ENCODE measurements at places on chromosomes 7 and 10.

DNA sequence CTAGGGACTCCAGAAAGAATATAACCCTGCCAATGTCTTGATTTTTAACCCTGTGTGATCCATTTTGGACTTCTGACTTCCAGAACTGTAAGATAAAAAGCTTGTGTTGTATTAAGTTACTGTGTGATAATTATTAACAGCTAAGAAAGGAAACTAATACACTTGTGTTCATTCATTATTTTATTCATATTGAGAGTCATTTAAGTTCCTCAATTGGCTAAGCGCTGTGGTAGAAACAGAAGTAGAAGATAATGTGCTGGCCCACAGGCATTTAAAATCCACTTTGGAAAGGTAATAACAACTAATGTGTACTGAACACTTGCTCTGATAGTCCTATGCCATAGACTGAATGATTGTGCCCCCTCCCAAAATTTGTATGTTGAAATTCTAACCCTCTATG, 471.7 kb upstream of the GHITM start:
- DNase-seq, result no peak

DNA sequence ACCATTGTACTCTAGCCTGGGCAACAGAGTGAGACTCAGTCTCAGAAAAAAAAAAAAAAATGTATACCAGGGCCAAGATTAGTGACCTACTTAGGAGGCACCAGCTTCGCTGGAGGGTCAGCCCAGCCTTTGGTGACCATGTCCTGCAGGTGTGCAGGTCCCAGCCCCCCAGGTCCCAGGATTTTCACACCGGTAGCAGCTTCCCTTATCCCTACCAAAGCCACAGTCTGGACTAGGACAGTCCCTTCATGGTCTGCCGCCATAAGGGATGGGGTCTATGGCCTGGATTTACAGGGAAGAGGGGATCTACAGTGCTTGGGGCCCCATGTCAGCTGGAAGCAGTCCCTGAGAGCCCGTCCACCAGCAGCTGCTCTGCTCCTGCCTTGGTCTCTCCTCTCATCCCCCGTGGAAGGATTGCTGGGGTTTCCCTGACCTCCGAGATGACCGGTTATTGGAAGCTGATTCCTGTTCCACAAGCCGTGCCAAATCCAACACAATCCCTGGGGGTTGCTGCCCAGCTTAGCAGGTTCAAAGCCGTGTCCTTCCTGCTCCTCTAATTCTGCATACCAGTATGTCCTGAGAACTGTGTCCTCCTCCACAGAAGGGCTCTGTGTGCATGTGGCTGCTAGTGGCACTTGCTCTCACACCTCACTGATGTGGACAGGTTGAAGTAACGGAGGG, 11.0 kb upstream of the NDUFB2 start:
- DNase-seq, result no peak

GRCh38 chr7:39686261-39686924, 63.0 kb downstream of the RALA start:
- DNase-seq, result no peak

DNA sequence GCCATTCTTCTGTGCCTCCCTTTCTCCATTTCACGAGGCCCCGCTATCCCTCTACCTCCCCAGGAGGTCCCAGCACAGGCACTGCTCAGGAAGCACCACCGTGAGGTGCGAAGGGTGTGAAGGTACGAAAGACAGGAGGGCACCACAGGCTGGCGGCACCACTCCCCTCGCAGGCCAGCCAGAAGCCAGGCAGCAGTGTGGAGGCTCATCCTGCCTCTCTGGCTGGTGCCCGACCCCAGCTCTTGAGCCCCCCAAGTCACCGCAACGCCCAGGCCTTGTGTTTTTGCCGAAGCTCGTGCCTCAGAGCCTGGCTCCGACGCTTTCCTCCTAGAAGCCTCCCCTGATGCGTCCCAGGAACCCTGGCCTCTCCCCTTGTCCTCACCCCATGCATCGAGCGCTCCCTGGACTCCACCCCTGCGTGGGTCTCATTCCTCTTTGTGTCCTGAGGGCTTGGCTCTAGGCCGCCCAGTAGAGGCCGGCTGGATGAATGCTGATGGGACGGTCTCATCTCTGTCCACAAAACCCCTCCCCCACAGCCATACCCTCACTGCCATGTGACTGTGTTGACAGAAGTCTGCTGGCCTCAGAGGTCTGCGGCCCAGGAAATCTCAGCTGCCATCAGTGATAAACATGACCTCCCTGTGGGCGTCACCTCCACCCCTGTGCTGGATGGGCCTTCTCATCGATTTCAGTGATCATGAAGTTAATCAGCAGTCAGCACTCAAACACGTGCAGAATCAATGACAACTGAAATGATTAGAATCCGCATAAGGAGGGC, 19.3 kb downstream of the BRI3 start:
- DNase-seq, result no peak

- DNase-seq, result no peak
Observed at GRCh38 chr10:133236401-133237240, 1.0 kb upstream of the VENTX start.

- no peak for DNase-seq
Observed at GRCh38 chr10:77156406-77156879, 481.2 kb downstream of the KCNMA1 start.

DNA sequence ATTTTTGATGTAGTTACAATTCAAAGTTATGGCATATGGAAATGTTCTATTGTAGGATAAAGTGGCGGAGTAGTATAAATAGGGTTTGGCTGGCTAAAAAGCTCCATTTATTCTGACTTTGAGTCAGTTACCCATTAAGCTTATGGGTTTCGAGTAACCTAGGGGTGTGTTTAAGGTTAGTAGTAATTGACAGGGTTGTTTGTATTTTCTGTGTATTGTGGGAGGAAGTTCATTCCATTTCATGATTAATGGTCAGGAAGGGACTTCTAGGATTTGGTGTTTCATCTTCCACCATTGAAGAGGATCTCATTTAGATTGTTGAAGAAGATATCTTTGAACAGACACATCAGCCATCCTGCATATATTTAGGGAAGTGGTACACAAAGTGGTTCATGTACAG, 75.0 kb downstream of the BICC1 start:
- DNase-seq, result no peak

- no peak for DNase-seq
Observed at GRCh38 chr10:103757531-103758293, 97.7 kb downstream of the SH3PXD2A start.

DNA sequence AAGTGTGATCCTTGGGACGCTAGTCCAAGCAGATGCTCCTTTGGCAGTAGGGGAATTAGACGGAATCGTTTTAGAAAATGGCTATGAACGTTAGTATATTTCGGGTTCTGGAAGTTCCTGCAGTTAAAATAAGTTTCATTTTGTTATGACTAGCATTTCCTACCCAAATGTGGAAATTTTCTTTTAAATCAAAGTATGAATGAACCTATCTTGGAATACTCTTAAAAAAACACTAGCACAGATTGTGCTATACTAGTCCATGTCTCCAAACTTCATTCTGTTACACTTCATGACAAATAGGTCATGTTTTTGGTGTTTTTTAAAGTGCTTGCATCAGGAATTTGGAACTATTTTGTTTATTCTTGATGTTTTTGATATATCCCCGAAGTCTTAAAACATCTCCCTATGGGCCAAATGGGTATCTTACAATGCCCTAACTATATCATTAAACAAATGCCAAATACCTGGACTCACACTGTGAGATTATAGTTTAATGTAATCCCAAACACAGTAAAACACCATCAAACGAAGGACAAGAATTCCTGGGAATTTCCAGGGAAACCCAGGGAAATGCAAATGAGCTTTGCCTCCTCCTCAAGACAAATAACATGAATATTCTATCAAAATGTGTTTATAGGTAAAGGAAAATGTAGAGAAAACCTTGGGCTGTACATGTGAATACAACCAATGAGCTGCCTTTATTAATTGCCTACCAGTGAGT, 75.9 kb upstream of the PTPRZ1 start:
- no peak for DNase-seq

GRCh38 chr7:97215556-97215955, 98.1 kb downstream of the SDHAF3 start:
- peak; percentile 8 for DNase-seq

- DNase-seq, result no peak
Observed at GRCh38 chr7:52917982-52918578, 117.4 kb upstream of the POM121L12 start.

- peak; percentile 65 for DNase-seq
Observed at GRCh38 chr10:97020452-97021400, 165.0 kb downstream of the SLIT1 start.

DNA sequence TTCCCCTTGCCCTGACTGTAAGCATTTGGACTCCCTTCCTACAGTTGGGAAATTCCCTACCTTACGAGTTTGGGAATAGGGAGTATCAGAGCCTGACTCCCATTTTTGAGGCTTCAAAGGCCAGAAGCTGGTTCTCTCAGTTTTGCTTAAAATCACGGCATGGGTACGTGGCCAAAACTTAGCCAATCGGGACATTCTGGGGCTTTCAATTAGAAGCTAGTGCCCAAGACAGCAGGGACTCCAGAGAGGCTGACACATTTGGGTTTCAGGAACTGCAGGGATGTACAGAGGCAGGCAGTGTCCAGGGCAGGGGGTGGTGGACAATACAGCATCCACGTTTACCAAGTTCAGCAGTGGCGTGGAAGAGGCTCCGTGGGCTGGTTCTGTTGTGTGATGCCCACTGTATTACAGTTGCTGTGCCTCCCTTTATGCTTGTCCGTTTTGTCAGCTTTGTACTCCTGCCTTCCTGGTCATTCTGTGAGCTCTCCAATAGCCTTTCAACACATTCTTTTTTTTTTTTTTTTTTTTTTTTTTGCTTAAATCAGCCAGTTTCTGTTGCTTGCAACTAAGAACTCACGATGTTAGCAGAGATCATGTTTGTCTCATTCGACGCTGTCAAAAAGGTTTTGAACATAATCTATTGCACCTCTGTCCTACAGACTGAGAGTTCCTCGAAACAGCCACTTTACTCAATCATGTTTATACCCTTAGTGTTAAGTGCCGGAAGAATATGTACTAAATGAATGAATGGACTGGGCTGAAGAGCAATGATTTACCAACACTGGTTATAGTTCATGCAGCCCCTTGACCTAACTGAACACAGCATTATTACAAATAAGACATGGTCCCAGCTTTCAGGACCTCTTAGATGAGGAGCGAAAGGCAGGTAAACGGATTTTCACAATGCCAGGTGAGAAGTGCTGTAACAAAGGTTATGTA, 1.1 kb downstream of the GGCT start:
- DNase-seq, result no peak
